ENCODE measurements at places on chromosomes 4 and X.

DNA sequence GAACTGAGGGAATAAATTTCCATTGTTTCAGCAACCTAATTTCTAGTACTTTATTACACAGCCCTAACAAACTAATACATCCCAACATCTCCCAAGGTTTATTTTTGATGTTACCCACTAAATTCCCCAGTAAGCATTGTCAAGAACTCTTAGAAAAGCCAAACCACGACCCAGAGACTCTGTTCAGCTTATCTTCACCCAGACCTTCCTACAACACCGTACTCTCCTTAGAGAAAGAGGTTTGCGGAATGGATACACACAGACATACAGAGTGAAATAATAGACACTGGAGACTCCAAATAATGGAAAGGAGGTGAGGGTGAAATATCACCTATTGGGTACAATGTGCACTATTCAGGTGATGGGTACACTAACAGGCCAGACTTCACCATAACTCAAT, 75.6 kb downstream of the LRBA start:
- DNase-seq = no peak

GRCh38 chrX:128078545-128078944, 26.3 kb upstream of the ACTRT1 start:
- DNase-seq = no peak

- no peak for DNase-seq
Measured at GRCh38 chr4:5511791-5512190, 196.6 kb downstream of the EVC2 start.

DNA sequence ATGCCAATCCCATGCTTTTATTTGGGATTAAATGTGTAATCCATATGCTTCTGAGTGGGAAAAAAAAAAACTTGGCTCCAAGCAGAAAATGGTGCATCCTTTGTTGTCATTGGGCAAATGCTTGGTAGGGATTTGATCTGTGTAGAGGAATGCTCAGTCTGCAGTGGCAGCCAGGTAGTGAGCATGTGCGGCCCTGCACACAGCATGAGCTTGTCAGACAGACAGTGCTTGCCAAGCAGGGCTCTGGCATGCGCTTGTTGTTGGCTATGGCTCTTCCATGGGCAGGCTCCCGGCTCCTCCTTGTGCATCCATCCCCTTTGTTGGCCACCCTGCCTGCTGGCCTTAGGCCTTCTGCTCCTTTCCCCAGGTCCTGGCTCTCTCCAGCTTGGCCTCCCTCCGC, 130.3 kb downstream of the GPR143 start:
- no peak for DNase-seq

DNA sequence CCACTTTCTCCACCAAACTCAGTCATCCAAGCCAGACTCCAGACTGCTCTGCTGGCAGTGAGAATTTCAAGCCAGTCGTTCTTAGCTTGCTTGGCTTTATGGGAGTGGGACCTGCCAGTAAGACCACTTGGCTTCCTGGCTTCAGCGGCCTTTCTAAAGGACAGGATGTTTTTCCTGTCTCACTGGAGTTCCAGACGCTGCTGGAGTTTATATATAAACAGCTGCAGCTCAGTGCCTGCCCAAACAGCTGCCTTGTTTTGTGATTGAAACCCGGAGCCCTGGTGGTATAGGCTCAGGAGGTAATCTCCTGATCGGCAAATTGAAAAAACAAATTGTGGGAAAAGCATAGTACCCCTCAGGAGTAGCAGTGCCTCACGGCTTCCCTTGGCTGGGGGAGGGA, 1165.8 kb upstream of the ADGRL3 start:
- no peak for DNase-seq

DNA sequence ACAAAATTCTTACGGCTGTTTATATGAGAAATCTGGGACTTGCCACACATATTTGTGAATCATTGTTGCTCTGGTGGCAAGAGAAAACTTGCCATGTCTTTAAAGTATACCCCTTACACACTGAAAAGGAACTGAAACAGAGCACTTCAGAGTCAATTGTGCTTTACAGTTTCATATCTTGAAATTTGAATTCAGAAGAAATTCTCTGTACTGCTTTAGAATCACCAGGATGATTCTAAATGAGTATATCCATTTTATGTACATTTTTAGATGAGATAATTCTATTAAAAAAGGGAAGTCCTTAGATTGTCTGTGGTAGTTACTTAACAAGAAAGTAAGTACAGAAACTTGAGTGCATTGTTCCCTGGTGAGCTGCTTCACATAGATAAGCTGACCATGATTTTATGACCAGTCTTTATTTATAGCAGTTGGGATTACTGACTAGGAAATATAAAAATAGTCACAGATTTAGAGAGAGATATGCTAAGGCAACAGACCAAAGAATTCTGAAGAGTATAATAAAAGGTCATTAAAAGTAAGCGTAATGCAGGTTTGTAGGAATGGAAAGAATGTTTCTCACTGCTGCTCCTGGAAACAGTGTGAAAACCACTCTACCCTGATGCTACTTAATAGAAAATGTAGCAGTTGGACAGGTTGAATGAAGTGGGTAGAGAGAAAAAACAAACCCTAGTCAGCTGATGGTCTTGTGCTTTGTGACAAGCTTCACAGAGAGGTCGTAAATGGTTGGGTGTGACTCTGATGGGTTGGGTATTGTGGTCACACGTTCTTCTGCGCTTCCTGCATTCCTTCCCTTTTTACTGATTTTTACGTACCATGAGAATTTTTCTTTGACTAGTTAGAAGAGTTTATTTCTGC, 41.0 kb downstream of the FNIP2 start:
- no peak for DNase-seq

- DNase-seq = no peak
Measured at GRCh38 chrX:154359362-154360154, 14.9 kb downstream of the FLNA start.

GRCh38 chrX:28016823-28017222, 35.6 kb upstream of the DCAF8L1 start:
- no peak for DNase-seq

DNA sequence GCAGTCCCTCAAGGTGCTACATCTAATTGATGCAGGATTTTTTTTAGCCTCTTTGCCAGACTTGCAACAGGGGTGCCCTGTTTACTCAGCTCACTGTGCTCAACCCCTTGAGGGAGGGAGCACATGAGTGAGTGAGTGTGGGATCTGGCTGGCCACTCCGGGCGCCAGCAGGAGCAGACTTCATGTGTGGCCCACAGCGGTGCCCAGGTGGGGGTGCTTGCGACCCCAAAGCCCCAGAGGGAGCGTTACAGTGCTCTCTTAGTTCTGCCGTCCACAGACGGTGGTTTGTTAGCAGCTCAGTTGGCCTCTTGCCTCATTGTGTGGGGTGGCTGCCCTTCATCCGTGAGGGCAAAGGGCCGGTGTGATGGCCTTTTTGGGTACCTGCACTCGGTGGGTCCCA, 81.6 kb upstream of the MYOZ2 start:
- no peak for DNase-seq

- no peak for DNase-seq
Measured at GRCh38 chrX:10173331-10173900, 16.6 kb downstream of the CLCN4 start.

- no peak for DNase-seq
Measured at GRCh38 chr4:114163051-114163450, 183.6 kb upstream of the ARSJ start.

DNA sequence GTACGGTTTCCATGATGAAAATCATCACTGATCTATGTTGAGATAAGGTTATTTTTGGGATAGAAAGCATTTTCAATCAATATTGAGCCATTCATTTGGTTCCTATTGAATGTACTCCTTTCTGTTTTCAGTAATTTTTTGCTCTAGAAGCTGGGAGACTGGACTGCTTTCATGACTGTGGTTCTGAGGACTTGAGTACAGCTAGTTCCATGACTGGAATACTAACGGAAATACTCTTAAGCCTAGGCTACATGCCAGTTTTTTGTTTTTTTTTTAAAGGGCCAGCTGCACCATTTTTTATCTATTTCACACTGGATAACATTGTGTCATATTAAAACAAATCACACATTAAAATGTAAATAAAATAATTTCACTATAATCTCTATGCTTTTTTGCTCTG, 16.7 kb downstream of the PRR32 start:
- no peak for DNase-seq

GRCh38 chr4:26290321-26290720, 30.5 kb upstream of the RBPJ start:
- no peak for DNase-seq

GRCh38 chrX:74525116-74525515, 89.3 kb downstream of the RLIM start:
- no peak for DNase-seq

DNA sequence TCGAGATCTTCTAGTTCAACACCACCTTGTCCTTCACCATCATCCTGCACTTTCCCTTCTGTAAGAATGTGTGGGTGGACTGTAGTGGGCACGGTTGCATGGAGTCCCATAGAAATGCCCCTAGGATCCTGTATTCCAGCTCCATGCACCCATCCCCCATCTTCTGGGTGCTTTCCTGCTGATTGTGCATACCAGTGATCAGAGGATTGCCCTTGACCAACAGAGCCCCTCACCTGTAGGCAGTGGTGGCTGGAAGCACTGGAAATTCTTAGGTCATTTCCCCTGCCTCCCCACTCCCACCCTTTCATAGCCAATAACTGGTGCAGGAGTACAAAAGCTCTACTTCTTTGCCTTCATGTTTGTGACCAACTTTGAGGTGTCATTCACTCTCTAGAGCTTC, 213.4 kb upstream of the ARSJ start:
- DNase-seq = no peak

DNA sequence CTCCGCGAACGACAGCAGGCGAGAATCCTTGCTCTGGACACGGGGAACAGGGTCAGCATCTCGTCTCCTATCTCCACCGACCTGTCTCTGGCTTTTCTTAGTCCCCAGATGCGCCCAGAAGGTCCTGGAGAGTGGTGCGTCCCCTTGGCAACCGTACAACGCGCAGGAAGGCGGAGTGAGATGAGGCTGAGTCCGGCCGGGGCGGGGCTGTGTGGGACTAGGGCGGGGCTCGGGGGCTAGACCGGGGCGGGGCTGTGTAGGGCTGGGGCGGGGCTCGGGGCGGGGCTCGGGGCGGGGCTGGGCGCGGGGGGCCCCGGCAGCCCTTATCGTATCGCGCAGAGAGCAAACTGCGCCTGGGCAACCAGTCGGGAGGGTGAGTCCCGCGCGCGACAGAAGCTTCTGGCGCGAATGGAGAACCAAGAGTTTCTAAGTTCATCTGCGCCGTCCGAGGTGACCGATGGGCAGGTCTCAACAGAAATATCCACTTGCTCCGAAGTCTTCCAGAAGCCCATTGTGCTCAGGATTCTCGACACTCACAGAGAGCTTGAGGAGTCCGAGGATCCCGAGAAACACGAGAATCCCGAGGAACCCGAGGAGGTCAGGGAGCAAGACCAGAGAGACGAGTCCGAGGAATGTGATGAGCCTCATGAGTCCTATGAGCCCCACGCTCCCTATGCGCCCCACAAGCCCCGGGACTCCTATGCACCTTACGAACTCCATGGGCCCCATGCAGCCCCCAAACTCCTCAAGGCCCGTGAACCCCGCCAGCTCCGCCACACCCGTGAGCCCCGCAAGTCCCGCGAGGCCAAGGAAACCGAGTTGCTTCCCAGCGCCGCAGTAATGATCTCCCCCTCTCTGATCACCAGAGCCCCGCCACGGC, 24.9 kb downstream of the ARL9 start:
- no peak for DNase-seq

- no peak for DNase-seq
Measured at GRCh38 chr4:8082517-8083055, 76.0 kb downstream of the ABLIM2 start.

DNA sequence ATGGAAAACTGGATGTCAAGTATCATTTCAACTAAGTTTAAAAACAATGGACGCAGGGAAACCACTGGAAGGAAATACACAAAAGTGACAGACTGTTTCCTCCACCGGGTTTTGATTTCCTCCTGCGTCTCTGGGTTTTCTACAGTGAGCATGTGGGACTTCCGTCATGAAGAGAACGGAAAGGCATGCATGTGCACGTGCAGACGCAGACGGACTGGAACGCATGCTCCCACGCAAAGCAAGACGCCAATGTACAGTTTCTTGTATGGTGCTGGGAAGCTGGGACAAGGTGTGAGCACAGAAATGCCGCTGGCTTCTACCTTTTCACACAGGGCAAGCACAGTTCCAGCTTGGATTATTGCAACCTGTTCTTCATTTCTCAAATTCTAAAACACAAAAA, 30.3 kb upstream of the C4orf50 start:
- DNase-seq = no peak

- no peak for DNase-seq
Measured at GRCh38 chr4:74618659-74619058, 173.7 kb downstream of the AREG start.

GRCh38 chr4:141499261-141499853, 137.0 kb upstream of the IL15 start:
- DNase-seq = no peak

Data from cortex of kidney (tissue), 1 donor.